MM.1S (cell line): ENCODE measurements at places on chromosomes 3 and 15.

- DNase-seq: no peak
Observed at GRCh38 chr3:81761904-81762580, 597 bp upstream of the GBE1 start.

GRCh38 chr3:7333125-7333524, 472.2 kb downstream of the GRM7 start:
- DNase-seq: no peak

DNA sequence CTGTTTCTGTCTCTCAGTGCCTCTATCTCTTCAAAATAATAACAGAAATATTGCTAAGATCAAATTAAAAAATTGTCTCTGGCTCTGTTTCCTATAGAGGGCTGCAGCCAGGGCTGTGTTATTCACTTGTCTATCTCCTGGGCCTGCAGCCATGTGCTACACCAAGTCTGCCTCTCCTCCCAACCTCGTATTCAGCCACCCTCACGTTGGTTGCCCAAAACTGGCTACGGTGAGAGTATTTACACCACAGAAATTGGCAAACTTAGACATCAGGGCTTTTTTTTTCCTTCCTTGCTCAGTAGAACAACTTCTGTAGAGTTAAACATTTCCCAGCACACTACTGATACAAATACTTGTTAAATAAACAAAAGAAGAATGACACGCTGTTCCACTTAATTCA, 320.9 kb upstream of the ICE2 start:
- no peak for DNase-seq

DNA sequence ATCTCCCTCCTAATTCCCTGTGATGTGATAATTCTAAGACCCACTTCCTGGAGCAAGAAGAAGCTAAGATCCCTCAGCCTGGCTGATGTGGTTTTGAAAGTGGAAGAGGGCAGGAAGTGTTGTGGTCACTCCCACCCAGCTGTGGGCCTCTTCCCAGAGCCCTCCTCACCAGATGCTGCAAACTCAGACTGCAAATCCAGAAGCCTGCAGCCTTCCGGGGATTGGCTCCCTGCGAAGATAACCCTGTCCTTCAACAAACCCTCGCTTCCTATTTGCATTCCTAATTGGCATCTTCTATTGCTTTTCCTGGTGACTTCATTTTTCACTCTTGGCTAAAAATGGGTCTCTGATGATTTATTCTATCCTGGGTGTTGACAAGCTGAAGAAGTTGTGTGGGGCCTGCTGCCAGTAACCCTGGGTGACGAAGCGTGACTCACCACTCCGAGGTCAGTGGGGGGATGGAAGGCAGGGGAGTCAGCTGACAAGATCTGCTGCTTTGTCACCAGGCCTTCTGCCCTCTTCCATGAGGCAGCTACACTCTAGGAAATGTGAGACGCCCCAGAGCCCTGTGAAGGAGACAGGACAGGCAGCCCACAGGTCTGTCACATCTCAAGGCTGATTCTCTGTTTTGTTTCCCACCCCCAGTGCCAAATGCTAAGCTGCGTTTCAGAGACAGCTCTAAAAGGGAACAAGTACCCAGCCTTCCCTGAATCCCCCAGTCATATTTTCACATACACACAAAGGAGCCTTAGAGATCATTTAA, 99.7 kb upstream of the LIPC start:
- DNase-seq: peak; percentile 73

DNA sequence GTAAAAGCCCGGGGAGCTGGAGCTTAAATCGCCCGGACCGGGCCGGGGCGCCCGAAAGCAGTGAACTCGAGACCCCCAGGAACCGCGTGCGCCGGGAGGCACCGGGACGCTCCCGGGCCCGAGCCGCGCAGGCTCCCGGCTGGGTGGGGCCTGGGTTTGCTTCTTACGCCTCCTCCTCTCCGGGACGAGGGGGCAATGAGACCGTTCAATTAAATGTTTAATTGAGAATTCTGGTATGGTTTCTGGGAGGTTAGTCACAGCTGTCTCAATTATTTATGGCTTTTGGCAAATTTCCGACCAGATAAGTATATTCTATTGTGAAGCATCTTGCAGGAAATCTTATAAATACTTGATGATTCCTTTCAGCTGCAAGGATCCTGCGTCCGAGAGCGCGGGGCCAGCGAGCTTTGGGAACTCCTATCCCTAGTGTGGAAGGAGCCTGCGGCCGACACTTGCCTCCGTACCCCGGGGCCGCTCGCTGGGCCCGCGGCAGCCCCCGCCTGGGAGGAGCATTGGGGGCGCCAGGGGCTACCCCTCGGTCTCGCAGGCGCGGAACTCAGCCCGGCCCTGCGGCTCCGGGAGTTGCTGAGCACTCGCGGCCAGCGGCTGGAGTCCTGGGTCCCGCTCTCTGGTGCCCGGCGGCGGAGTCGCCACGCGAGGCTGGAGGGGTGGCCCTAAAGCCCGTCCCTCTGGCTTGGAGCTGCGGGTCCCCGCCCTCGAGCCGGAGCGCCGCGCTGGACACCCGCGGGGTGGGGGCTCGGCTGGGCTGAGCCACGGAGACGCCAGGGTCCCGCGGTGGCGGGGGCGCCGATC, 10.3 kb downstream of the ISL2 start:
- DNase-seq: no peak

DNA sequence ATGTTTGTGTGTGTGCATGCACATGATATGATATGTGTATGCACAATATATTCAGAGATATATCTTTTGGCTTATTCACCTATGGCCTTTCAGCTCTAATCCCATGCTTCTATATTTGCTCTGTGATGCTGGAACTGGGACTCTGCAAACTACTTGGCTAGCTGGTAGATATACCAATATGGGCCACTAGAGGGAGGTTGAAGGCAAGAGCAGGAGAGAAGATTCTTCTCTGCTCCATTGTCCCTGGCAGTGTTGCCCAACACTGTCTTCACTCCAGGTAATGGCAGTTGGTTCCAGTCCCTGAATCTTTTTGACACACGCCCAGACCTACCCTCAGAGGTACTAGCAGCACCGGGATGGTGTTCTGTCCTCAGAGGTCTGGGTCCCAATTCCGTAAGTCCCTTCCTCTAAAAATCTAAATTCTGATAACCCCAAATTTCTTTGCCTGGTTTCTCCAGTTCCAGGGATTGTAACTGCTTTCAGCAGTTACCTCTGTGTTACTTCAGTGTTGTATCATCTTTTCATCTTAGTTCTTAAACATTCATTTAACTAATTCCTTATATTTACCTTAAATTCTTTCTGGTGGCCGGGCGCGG, 44.7 kb downstream of the GTPBP8 start:
- peak; percentile 64 for DNase-seq

GRCh38 chr15:68612503-68612902, 33.7 kb downstream of the CORO2B start:
- DNase-seq: no peak

DNA sequence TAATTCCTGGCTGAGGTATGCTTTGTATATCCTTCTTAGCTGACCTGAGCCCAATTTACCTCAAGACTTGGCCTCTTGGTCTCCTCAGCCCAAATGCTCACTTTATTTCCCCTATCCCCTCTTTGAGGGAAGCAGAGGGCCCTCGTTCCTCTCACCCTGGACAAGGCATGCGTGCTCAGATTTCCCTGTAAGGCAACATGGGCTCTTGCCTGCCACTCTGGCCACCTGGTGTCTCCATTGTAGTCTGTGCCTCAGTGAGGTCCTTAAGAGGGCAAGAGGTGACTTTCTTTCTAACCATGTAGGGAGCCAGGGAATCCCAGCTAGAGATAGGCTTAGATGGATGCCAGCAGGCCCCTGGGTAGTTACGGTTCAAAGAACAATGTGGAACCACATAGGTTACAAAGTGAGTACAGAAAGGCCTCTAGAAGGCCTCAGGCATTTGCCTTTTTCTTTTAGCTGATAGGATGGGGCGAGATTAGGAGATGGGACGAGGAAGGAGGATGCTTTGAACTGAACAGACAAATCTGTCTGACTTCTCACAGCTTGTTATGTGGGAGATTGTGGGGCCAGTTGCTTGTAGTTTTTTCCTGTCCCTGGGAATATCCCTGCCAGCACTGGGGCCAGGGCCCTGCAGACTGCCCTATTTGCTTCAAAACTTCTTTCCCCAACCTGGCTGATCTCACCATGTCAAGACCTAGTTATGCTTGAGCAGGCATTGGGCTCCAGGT, 1.1 kb upstream of the INTS14 start:
- no peak for DNase-seq

DNA sequence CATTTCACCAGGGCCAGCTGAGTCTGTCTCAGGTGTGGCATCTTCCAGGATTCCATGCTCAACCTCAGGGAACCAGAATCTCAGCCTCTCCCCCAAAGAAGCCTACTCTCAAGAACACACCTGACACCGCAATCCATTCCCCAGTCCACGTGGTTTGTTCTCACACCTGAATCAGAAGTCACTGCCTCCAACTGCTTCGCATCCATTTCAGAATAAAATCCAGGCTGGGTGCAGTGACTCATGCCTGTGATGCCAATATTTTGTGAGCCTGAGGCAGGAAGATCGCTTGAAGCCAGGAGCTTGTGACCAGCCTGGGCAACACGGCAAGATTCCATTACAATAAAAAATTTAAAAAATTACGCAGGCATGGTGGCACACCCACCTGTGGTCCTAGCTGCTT, 212.2 kb downstream of the FOXP1 start:
- DNase-seq: no peak

DNA sequence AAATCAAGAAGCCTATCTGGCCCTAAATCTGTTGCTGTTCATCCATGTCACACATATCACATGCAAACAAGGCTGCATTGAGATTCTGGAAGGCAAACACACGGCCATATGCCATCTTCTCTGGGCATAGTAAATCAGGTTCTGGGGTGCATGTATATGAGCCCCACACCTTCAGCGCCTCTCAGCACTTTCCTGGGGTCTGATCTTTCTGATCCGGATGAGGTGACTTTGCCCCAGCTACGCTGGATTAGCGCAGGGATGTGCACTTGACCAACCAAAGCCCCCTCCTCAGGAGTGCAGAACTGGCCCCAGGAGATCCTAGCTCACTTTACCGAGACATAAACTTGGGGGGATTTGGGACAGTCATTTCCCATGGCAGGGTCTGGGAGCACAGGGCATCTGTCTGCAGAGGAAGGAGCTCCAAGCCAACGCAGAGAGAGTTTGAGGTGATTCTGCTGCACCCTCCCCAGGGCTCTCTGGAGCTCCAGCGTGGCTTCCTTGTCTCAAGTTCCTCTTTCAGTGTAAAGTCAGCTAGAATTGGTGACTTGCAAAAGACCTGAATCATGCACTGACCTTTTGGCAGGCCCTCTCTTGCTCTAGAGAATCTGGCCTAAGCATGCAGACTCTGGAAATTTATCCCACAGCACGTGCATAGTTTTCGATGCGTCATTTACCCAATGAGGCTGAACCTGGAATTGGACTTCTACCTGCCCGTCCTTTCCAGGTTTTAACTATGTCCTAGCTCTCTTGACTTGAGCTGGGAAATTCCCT, 63.5 kb upstream of the KLF13 start:
- peak; percentile 82 for DNase-seq

- no peak for DNase-seq
Observed at GRCh38 chr3:42691816-42692666, 6.7 kb downstream of the KLHL40 start.

DNA sequence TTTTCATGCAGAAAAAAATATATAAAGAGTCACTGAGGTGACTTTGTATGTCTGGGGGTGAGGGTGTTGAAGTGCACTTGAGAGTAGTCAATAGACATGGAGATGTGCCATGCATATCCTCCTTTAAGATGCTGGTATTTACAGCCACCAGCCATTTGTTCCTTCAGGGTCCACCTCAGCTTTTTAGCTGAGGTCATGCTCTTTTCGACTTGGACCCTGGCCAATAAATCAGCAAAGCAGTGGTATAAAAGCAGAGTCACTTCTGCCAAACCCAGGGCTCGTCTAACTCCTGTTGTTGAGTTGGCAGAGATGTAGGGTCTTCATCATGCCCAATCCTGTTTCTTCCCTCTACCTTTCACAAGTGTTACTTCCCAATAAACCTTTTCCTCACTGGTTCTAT, 75.1 kb upstream of the OSTN start:
- DNase-seq: no peak

- no peak for DNase-seq
Observed at GRCh38 chr3:185837414-185837813, 12.6 kb upstream of the IGF2BP2 start.

- no peak for DNase-seq
Observed at GRCh38 chr3:122988508-122988907, 39.1 kb downstream of the SEMA5B start.

DNA sequence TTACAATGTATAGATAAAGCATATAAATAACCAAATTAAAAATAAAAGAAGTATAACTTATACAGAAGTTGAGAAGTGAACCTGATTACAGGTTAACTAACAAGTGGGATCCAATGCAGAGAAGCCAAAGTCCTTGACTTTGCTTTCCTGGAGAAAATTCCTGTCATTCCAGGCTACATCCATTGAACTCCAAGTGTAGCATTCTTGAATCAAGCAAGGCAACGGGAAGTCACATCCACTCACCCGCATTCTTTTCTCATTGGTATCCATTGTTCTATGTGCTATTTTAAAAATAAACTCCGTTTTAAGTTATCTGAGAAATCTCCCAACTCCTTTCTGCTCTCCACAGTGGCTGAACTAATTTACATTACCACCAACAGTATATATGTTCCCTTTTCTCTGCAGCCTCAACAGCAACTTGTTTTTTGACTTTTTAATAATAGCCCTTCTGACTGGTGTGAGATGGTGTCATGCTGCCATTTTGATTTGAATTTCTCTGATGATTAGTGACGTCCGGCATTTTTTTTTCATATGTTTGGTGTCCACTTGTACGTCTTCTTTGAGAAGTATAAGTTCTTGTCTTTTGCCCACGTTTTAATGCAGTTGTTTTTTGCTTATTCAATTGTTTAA, 534.3 kb downstream of the ROBO1 start:
- DNase-seq: no peak

DNA sequence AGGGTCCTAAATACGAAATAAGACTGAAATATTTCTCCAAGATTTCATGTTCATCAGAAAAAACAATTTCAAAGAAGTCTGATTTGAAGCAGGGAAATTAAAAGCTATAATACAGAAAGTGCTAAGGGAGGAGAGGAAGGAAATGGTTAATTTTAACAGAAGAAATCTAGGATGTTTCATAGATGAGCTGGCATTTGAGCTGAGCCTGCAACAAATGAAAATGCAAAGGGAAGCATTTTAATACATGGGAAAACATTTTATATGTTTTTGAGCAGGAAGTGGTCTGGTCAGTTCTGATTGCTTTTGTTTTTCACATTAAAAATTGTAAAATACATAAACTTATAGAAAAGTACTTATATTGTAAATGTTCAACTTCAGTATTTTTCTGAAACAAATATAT, 17.2 kb upstream of the RAP2B start:
- no peak for DNase-seq

- peak; percentile 91 for DNase-seq
Observed at GRCh38 chr3:21330293-21330692, 420.7 kb downstream of the ZNF385D start.

DNA sequence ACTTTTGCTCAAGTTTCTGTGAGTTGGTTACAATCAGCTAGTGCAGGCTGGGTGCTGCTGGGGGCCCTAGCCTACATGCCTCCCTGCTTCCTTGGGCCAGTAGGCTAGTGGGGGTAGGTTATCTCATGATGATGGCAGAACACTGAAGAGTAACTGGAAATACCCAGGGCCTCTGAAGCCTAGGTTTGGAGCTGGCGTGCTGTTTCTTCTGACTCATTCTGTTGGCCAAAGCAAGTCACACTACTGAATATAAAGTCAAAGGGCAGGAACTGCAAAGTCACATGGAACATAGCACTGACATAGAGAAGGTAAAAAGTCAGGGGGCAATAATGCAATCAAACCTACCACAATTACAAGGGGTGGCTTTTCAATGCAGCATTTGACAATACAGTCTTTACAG, 34.5 kb downstream of the RASGRP1 start:
- no peak for DNase-seq

GRCh38 chr15:86336051-86336788, 256.5 kb downstream of the AGBL1 start:
- DNase-seq: peak; percentile 19

GRCh38 chr15:71239592-71240364, 124.5 kb downstream of the THSD4 start:
- DNase-seq: no peak
